ENCODE measurements at places on chromosomes 7 and 10. TPM values are rescaled to one million over a fixed set of nuclear protein-coding genes. Genes with fewer than 3 reads are reported as not detected.

PTPRN2 gene
- 0.53 TPM for total RNA-seq

DNA sequence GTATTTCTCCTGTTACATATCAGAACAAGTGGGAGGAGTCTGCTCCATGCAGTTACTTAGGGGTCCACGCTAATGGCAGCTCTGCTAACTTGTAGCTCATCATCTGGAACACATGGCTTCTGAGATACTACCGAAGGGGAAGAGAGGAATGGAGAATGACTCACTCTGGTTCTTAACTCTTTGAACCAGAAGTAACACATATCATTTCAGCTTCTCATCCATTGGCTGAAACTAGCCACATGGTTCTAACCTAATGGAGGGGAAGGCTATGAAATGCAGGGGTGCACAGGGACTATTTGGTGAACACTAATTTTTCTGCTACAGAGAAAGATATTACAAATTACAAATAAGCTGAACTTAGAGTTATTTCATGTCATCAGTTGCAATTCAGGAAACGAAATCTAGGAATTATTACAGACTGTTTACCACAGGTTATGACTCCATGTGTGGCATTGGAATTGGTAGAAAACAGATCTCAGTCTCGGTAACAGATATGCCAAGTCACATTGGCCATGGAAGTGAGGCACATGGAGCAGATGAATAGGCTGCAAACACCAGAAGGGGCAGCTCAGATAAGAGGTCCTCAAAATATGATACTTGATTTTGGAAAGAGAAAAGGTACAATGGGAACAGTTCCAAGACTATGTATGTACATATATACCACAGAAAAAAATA, 9.4 kb upstream of the KAT6B start:
- no peak for DNase-seq

- no peak for DNase-seq
These were observed 175.0 kb downstream of the OTUD1 start for GRCh38 chr10:23613900-23614299.

GRCh38 chr10:110667620-110668343, 23.6 kb downstream of the RBM20 start:
- DNase-seq, result no peak

ATRNL1 gene
- 0.07 TPM for total RNA-seq

DNA sequence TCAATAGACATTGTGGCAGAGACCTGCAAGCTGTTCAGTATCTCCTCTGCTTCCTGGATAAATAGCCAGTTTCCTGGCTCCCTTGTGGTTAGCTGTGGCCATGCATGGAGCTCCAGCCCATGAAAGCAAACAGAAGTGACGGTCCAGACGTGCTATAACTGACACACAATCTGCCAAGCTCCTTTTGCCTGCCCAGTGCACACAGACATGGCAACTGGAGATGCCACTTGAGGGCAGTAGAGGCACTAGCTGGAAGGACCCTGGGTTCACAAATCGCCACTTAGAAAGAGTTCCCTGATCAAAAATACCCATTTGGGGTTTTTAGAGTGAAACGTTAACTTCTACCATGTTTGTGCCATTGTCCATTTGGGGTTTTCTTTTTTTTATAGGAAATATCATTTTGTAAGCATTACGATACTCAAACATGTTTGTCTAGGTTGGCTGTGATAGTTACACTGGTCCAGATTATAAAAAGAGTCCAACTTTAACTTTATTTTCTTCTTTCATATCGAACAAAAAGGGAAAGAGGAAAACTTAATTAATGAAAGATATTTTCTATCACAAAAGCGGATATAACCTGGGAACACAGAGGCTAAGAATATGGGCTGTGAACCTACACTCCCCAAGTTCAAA, 31.3 kb downstream of the KIN start:
- DNase-seq, result no peak

DNA sequence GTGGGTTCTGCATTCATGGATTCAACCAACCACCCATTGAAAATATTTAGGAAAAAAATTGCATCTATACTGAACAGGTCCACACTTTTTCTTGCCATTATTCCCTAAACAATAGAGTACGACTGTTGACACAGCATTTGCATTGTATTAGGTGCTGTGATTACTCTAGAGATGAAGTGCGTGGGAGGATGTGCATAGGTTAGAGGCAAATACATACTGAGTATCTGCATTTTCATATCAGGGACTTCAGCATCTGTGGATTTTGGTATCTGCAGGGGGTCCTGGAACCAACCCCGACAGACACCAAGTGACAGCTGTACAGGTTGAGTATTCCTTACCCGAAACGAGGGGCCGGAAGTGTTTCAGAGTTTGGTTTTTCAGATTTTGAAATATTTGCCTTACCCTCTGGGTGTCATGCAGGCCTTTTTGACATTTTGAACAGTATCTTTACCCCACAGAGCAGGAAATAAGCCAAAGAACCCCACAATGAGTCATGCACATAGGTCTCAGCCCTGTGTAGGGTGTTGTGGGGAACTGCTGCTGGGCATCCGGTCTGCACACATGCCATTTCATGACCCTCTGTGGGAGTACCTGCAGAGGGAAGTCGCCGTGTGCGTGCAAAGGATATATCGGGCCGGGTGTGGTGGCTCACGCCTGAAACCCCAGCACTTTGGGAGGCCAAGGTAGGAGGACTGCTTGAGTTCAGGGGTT, 14.5 kb downstream of the NUDT5 start:
- no peak for DNase-seq

Measured in pulmonary artery endothelial cell (primary cell).